ENCODE measurements at places on chromosomes 5 and 9.

GRCh38 chr5:137148655-137149054 is 350.5 kb downstream of the SPOCK1 start:
- DNase-seq = no peak

DNA sequence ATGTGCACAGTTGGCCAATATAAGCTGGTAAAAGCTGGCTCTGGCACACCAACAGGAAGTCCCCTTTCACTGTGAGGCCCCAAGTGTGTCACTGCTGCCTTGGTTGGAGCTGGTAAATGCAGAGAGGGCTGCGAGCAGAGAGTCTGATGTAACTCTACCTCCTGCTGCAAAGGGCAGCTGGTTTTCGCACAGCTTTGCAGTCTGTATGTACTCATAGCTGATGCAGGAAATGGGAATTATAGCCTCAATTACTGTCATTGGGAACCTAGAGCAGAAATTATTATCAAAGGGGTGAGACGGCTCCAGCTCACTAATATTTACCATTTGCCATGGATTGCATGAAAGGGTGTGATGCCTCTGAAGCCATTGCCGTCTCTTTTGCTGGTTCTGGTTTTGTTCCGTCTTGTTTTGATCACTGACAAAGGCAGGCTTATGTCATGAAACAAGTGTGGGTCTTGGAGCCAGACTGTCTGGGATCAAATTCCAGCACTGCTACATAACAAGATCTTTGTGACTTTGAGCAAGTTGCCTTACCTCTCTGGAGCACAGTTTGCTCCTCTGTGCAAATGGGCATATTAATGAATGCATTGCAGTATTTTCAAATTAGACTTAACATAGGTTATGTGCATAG is 124.3 kb upstream of the SLC25A48 start:
- no peak for DNase-seq

DNA sequence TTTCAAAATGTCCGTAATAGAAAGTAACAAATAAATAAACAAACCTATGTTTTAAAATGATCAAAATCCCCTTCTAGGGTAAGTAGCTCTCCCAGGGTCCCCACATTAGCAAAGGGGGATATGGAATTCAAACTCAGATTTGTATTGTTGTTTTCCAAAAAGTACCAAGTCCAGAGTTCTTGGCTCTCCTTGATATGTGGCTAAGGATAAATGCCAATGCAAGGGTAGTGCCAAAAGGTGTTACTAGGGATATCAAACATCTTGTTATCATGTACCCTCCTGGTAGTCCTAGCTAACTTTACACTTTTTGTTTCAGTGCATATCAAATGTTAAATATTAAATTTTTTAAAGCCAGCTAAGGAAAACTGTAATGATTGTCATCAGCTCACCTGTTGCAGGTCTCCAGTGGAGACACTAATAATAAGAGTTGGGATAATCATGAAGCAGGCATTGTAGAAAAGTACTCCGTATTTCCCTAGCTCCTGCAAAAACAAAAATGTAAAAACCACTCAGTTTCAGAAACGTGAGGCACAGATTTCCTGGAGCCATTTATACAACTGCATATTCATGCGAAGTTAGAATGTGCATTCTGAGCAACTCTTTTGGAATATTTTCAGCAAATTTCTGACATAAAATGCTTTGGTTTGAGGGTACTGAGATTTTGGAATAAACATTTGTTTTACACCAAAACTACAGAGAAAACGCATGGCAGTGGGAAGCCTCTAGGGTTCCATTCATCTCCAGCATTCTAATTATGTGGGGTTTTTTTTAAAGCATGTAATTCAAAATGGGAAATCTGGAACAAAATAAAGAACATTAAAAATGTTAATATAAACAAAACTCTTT is 39.8 kb downstream of the SLC35D2 start:
- no peak for DNase-seq

- DNase-seq = no peak
Observed at GRCh38 chr9:114001410-114001685, 76.8 kb downstream of the AMBP start.

- DNase-seq = no peak
Observed at GRCh38 chr5:59264639-59265245, 628.8 kb downstream of the PDE4D start.

DNA sequence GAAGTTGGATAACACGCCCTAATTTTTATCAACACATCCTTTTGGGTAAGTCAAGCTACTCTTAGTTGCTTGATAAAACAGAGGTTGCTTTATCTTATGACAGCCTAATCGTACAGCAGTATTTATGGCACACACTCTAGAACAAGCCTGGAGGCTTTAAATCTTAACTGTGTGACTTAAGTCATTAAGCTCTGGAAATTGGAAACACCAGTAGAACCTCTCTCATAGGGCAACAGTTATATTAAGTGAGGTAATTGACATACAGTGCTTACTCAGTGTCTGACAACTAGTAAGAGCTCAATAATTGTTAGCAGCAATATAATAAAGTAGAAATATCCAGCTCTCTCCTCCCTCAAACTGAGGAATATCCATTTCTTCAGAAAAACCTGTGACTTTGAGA is 808.9 kb upstream of the WWC1 start:
- no peak for DNase-seq

GRCh38 chr5:56589481-56589860 is 225.9 kb upstream of the MAP3K1 start:
- no peak for DNase-seq

- no peak for DNase-seq
Observed at GRCh38 chr9:86041311-86041741, 58.0 kb downstream of the GOLM1 start.

DNA sequence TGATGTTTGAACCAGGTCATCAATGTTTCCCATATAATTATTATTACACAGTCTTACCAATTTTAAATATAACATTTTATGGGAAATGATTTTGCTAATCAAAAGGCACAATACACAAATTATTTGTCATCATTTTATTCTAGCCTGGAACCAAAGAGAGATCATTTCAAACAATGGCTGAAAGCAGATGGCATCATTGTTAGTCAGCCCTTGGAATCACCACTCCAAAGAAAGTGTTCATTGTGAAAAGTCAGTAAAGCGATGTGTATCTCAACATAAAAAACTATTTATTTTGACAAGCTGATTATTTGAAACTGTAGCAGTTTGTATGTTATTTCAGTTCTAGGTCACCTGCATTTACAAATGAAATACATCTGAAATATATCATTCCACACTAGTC is 1068.7 kb downstream of the CDH12 start:
- DNase-seq = no peak

GRCh38 chr9:127714951-127715469 is 453 bp downstream of the PTRH1 start:
- DNase-seq = peak; percentile 11

- DNase-seq = no peak
Observed at GRCh38 chr5:124162767-124163532, 583.5 kb downstream of the ZNF608 start.

GRCh38 chr9:17744786-17745185 is 165.9 kb downstream of the SH3GL2 start:
- DNase-seq = no peak

- DNase-seq = no peak
Observed at GRCh38 chr5:175246242-175246888, 197.6 kb downstream of the DRD1 start.

DNA sequence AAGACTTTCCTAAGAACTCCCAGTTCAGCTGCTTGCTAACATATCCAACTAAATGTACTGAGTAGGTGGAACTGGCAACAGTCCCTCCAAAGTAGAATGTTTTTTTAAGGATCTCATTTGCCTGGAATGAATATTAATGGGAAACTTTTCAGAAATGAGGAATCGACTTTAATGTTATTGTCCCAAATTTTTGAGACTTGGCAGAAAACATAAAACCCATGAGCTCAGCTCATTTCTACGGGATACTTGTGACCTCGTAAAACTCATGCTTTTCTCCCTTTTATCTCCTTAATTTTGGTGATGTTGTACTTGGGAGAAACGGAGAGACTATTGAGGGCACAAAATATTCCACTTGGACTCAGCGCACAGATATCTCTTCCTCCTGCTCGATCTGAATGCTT is 296.8 kb downstream of the EBF1 start:
- no peak for DNase-seq

DNA sequence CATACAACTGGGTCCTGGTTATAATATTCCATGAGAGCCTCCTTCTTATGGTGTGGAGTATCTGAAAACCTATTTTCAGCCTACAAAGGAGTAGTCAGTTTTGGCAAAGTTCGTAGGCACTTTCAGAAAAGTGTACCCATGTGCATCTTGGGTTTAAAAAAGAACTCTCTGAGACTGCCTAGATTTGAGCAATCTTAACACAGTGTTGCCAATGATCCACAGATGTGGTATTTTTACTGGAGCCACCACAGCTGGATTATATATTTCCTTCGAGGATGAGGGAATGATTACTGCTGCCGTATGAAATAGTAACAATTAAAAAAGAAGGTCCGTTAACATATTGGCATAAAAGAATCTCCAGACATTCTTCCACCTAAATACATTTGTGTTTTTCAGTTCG is 1.1 kb downstream of the PALM2AKAP2 start:
- no peak for DNase-seq

DNA sequence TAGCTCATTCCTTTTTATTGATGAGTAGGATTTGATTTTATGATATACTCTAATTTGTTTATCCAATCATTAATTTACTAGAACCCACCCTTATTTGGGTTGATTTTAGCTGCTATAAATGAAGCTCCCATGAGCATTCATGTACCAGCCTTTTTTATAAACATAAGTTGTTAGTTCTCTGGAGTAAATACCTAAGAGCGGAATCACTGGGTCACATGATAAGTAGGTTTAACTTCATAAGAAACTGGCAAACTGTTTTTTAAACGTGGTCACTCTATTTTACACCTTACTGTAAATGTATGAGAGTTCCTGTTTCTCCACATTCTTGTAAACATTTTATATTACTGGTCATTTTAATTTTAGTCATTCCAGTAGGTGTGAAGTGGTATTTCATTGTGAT is 364.6 kb downstream of the NPR3 start:
- no peak for DNase-seq

DNA sequence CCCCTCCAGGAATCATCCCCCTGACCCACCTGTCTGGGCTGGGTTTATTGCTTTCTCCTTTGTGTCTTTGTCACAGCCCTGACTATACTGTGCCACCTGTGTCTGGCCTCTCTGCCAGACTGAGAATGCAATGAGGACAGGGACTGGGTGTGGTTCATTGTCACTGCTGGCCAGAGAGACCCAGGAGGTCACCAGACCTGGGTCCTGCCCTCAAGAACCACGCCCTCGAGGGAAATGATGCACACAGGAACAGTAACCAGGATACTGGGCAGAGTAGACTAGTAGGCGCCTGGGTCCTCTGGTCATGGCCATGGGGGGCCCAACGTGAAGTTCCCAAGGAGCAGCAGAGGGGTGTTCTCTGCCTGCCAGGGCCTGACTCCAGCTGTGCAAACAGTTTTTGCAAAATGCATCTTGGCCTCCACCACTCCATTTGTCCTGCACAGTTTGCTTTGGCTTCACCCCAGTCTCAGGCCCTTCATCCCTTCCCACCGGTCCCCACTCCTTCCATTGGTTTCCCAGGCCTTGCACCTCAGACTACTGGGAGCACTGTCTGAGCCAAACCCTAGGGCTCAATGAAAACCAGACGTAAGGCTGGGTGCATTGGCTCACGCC is 17.8 kb downstream of the RGS3 start:
- no peak for DNase-seq

- no peak for DNase-seq
Observed at GRCh38 chr9:112323378-112323854, 10.0 kb downstream of the PTBP3 start.

- DNase-seq = no peak
Observed at GRCh38 chr9:136757751-136758140, 297 bp downstream of the LCN8 start.

DNA sequence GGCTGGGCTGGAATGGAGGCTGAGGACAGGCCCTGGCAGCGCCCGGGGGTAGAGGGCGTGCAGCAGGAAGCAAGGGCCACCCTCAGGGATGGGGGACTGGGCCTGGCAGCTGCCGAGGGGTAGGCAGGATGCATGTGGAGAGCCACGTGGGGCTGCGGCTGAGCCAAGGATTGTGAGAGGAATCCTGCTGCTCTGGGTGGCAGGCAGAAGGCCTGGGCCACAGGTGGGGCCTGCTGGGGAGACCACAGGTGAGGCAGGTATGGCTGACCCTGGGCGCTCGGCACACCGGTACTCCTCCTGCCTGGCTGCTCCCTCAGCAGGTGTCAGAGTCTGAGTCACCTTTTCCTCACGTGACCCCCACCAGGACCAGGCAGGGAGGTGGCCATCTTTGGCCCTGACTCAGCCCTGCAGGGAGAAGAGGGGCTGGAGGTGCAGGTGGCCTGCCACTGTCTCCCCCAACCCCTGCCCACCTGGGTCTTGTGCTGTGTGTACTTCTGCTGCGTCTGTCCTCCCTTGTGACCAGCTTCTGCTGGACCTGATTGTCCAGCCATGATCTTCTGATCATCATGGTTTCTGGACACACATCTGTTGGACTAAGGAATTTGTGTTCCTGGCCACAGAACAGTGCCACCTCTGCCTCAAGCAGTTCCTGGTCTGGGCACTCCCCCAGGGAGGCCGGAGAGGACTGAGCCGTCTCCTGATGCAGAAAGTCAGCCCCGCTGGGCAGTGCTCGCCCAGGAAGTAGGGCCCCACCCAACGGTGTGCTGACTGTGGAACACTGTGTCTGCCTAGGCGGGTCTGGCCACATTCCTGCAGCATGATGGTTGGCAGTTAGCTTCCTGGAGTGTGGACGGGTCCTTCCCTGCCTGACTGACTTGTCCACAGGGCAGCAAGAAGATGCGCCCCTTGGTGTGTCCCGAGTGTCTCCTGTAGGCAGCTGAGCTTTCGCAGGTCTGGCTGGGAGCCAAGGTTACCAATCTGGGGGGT is 6.4 kb downstream of the ARRDC1 start:
- DNase-seq = no peak

GRCh38 chr9:9142001-9142400 is 1342.4 kb upstream of the DMAC1 start:
- DNase-seq = no peak

- no peak for DNase-seq
Observed at GRCh38 chr5:150386024-150386855, 26.5 kb downstream of the CD74 start.

DNA sequence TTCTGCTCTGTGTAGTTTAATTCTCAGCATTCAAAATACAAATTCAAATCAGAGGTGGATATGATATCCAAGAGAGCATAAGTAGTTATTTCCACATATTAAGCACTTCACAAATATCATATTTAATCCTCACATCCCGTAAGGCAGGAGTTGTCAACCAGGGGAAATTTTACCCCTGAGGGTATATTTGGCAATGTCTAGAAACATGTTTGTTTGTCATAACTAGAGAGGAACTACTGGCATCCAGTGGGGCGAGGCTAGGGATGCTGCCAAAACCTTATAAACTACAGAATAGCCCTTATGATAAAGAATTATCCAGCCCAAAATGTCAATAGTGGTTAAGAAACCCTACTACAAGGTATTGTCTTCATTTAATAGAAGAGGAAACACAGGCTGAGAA is 619.4 kb downstream of the SLCO4C1 start:
- DNase-seq = no peak
